Suppressor macrophage treated with lipopolysaccharide for 1 hour (primary cell): ENCODE measurements at places on chromosomes 7 and 10.
A peak's percentile ranks its signal among the peaks of the same experiment; 100 is the strongest.

- DNase-seq, result no peak
Measured at GRCh38 chr7:71753956-71754664, 622.2 kb downstream of the GALNT17 start.

DNA sequence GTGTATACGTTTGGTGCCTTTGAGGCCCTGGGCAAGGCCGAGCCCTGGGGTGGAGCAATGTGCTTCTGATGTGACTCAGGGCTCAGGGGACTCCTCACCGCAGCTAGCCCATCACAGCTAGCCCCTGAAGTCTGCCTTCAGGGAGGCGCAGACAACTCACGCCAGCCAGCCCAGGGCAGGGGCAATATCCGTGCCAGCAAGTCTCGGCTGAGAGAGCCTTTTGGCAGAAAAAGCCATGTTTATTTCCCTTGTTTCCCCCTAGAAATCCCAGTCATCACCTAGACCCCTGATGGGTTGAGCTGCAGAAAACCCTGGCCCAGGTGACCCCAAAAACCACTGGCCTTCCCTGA is 90.4 kb downstream of the CHST15 start:
- no peak for DNase-seq

GRCh38 chr7:7959979-7960670 is 8.5 kb upstream of the GLCCI1 start:
- DNase-seq, result no peak

GRCh38 chr10:30832001-30832748 is 199.5 kb downstream of the ZNF438 start:
- DNase-seq, result no peak

GRCh38 chr7:115995701-115996100 is 34.9 kb downstream of the TFEC start:
- DNase-seq, result no peak

- DNase-seq, result peak; percentile 72
Measured at GRCh38 chr10:77926566-77927401, at the start of gene DLG5. Gene DLG5, minus strand, starts transcription at chr10:77926755. Its CDS starts 235 bp downstream, at chr10:77926520.

- peak; percentile 86 for DNase-seq
Measured at GRCh38 chr7:116929914-116930913, 23.1 kb upstream of the ST7 start.

GRCh38 chr10:77887631-77888355 is 38.8 kb downstream of the DLG5 start:
- DNase-seq, result no peak

DNA sequence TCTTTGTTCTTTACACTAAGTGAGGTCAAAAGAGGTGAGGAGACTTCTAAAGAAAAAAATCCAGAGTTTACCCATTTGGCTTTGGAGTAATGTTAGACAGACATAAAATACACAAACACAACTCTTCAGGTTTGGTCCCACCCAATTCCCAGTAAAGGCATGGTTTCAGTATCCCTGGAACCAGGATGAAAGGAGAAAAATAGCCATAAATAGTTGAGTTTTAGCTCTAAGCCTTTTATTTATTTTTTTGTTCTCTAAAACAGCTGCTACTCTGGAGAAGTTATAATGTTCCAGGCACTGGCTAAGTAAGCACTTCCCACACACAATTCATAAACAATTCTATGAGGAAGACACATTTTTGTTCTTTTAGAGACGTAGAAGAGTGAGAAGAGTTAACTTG is 4.0 kb downstream of the ABCB1 start:
- no peak for DNase-seq

- no peak for DNase-seq
Measured at GRCh38 chr7:150797661-150798060, 2.5 kb downstream of the TMEM176B start.

- DNase-seq, result peak; percentile 53
Measured at GRCh38 chr10:73998623-73998928, 660 bp downstream of the VCL start.

- DNase-seq, result peak; percentile 15
Measured at GRCh38 chr7:5827755-5828154, 46.3 kb upstream of the RNF216 start.

DNA sequence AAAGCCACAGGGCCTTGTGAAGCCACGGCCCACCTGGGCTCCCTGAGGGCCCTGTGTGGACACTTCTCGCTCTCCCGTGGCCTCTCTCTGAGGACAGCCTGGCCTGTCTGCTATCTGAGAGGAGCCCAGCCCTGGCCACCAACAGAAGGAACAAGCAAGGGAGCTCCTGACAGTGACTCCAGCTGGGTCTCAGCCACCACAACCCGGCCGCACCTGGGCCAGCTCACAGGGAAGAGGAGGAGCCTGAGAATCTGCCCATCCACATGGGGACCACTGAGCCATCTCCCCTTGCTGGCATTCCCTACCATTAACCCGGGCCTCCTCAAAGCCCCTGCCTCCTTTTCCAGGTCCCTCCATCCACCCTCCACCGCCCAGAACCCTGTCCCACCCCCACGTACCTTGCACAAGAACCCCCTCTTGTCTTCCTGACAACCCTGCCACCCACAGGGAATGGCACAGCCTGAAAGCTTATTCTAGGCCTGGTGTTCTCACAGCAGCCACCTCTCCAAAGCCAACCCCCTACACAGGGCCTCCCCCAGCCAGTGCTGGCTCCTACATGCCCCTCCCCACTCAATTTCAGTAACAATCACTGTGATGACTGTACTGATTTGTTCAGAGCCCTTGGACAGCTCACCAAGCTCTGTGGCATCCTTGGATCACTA is 120.2 kb downstream of the GRID1 start:
- no peak for DNase-seq

DNA sequence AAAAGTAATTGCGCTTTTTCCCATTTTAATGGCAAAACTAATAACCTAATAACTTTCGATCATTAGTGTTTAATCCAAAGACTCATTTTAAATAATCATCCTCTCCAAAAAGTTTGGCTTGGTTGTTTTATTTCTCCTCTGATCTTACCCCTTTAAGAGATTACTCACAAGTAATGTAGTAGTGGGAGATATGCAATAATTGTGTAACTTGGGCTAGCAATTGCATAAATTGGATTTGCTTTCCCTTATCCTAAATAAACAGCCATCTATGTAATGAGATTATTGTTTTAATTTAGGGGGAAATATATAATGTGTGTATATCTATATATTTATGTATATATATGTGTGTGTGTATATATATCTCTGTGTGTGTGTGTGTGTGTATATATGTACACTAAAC is 82.5 kb downstream of the RNLS start:
- DNase-seq, result no peak

GRCh38 chr10:79445977-79446757 is 743 bp upstream of the ZCCHC24 start:
- DNase-seq, result peak; percentile 25

GRCh38 chr7:92781117-92781720 is 55.2 kb downstream of the CDK6 start:
- no peak for DNase-seq

- no peak for DNase-seq
Measured at GRCh38 chr7:107867858-107868466, 23.0 kb upstream of the DLD start.

DNA sequence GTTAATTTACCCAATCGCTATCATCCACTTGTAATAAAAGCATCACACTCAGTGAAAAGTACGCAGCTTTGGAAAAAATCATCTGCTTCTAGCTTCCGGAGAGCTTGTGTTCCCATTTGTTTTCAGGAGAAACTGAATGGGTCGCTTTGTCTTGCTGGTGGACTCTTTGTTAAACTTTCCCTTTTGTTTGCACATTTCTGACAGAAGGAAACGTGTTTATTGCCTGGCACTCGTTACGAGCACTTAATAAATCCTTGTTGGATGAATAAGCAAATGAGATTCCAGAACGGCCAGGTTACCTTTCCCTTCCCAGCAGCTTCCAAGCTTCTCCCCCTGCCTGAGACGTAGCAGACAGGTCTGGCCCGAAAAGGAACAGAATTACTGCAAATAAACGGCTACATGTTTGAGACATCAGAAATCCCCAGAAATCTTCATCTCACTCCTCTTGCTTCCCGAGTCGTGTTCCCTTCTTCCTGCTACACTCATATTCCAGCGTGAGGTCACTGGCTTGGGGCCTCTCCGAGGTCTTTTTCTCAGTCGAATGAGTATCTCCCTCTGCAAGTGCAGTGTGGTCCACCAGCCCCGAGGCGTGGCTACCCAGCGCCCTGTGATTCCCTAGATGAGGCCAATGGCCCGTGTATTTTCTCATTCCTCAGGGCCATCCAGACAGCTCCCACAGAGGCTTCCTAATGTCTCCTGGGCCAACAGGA is 167.2 kb downstream of the FRMD4A start:
- no peak for DNase-seq

GRCh38 chr10:78770167-78771090 is 298.3 kb upstream of the ZMIZ1 start:
- no peak for DNase-seq

GRCh38 chr10:369684-370448 is 234.6 kb downstream of the ZMYND11 start:
- DNase-seq, result no peak

DNA sequence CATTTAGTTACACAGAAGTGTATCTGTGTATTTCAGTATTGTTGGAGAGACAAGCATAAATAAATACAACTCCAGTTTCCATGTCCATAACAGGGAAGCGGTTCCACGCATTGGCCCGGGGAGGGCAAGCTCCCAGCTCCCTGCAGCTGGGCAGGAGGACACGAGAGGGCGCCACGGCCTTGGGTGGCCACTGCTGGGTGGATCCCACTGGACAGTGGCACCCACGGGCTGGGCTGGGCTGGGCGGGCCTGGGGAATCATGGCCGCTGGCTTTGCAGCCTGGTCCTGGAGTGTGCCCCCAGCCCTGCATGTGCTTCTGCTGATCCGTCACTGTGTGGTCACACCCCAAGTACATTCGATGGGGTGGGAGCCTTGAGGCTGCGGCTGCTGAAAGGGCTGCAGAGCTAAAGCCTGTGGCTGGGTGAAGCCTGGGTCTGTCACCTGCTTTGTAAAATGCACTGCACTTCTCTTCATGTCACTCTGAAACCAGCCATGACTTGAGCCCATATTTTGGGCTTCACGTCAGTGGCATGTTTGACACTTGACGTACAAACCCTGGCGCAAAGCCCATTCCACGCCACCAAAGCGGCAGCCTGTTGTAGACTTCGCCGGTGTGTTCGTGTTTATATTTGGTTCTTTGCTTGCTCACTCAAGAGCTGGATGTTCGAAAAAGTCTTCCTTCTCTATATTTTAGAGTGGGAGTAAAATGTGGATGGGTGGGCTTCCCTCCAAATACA is 27.5 kb downstream of the LRRC27 start:
- DNase-seq, result no peak

- DNase-seq, result no peak
Measured at GRCh38 chr10:133117688-133118071, 30.0 kb downstream of the ADGRA1 start.

- DNase-seq, result no peak
Measured at GRCh38 chr10:60490013-60490412, 100.3 kb upstream of the ANK3 start.

DNA sequence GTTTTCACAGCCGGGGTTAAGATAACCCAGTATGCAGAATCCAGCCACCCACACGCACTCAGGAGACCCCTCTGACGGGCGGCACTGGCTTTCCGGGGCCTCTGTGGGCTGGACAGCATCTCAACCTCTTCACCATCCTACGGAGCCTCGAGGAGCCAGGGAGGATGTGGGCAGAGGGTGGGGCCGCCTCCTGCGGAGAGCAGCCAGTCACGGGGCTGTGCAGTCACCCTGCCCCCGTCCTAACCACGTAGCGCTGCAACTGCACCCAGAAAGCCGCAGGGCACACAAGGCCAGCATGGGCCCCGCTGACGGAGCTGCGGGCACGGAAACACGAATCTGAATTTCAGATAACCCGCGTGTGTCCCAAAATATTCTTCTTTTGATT is 270.3 kb downstream of the ELFN1 start:
- peak; percentile 91 for DNase-seq

DNA sequence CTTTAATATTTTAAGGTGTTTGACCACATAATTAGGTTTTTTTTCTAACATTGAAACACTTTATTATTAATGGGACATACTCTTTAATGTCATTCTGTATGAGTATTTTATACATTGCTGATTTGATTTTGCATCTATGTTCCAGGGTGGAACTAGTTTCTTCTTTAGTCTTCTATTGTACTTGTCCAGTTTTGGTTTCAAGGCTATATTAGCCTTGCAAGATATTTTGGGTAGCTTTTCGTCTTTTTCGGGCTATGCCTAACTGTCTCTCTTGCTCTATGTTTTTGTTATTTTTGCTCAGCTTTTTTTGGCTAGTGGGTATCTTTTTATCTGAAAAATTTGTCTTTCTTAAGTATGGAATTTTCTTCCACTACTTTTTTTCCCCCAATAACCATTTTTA is 38.7 kb upstream of the MKX start:
- no peak for DNase-seq

DNA sequence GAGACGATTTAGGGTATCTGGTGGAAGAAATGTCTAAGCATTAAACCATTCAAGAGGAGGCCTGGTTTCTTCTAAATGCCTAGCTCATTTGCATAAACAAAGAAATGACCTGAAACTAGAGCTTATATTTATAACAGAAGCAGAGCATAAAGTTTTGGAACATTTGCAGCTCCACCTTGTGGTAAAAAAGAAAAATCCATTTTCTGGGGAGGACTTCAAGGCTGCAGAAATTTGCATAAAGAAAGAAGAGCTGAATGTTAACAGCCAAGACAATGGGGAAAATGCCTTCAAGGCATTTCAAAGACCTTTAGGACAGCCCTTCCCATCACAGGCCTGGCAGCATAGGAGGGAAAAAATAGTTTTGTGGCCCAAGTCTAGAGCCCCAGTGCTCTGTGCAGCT is 362.0 kb downstream of the ZNF248 start:
- peak; percentile 2 for DNase-seq

GRCh38 chr10:111072232-111072631 is 4.6 kb upstream of the ADRA2A start:
- no peak for DNase-seq

- no peak for DNase-seq
Measured at GRCh38 chr7:81527651-81528050, 242.2 kb downstream of the HGF start.

- peak; percentile 66 for DNase-seq
Measured at GRCh38 chr7:74289659-74290552, 699 bp downstream of the CLIP2 start.

GRCh38 chr7:6387734-6388294 is 59.9 kb downstream of the DAGLB start:
- no peak for DNase-seq

GRCh38 chr10:78309536-78310237 is 276.0 kb downstream of the RPS24 start:
- DNase-seq, result no peak

- no peak for DNase-seq
Measured at GRCh38 chr7:50728184-50728583, 54.5 kb downstream of the GRB10 start.

GRCh38 chr10:86255405-86256251 is 111.0 kb downstream of the GRID1 start:
- DNase-seq, result no peak

GRCh38 chr7:25007668-25008067 is 27.7 kb upstream of the OSBPL3 start:
- peak; percentile 49 for DNase-seq

DNA sequence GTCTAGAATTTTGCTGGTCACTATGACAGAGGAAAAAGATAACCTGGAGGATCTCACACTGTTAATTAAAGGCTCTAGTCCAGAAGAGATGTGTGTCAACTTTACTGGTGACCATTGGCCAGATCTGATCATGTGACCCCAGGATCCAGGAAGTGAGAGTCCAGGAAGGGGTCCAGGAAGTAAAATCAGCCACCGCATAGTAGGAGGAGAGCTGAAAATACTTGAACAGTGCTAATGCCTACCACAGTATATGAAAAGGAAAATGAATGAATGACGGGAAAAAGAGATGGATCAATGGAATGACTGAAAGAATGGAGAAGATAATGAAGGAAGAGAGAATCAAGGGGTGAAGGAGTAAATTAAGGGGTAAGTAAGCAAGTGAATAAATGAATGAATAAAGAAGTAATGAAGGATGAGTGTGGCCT is 415.3 kb downstream of the RPS24 start:
- DNase-seq, result no peak

- no peak for DNase-seq
Measured at GRCh38 chr10:130558746-130559546, 422.8 kb downstream of the GLRX3 start.
